ENCODE measurements at places on chromosomes 7 and 10. TPM values are rescaled to one million over a fixed set of nuclear protein-coding genes. Genes with fewer than 3 reads are reported as not detected.

The DGKB gene
- total RNA-seq: under 0.01 TPM

The TDRD1 gene
- total RNA-seq: 0.16 TPM

The GRID2IP gene
- not detected for total RNA-seq

The OTUD1 gene
- total RNA-seq: 3.4 TPM

The PIK3CG gene
- under 0.01 TPM for total RNA-seq

The TUBB8 gene
- not detected for total RNA-seq

The CALCR gene
- total RNA-seq: not detected

The DLX5 gene
- total RNA-seq: not detected

The PRLHR gene
- not detected for total RNA-seq

The ENTPD7 gene
- 19.0 TPM for total RNA-seq

The ZC3HAV1 gene
- 28.0 TPM for total RNA-seq

The LIPM gene
- total RNA-seq: not detected

The CUZD1 gene
- 0.18 TPM for total RNA-seq

The TRIM73 gene
- 0.36 TPM for total RNA-seq

The SRRM3 gene
- total RNA-seq: 4.7 TPM

The NUTM2A gene
- not detected for total RNA-seq

The KCNMA1 gene
- 2.7 TPM for total RNA-seq

The EN2 gene
- total RNA-seq: not detected

The ATRNL1 gene
- total RNA-seq: under 0.01 TPM

The ZNF138 gene
- total RNA-seq: 3.9 TPM

The EGR2 gene
- 4.9 TPM for total RNA-seq

The NPTX2 gene
- 88.5 TPM for total RNA-seq

The RBM17 gene
- 19.9 TPM for total RNA-seq

The ACSM6 gene
- total RNA-seq: not detected

The UPK3BL2 gene
- 0.65 TPM for total RNA-seq

The CLDN4 gene
- under 0.01 TPM for total RNA-seq

The MEIG1 gene
- total RNA-seq: not detected

The KCP gene
- total RNA-seq: not detected

The CC2D2B gene
- total RNA-seq: not detected

The NRCAM gene
- 67.4 TPM for total RNA-seq

The TMEM196 gene
- total RNA-seq: not detected

The CARD11 gene
- 0.49 TPM for total RNA-seq

The STEAP1B gene
- 1.8 TPM for total RNA-seq

The ABCF2 gene
- 49.7 TPM for total RNA-seq

The GLUD1 gene
- total RNA-seq: 131 TPM

The GPR37 gene
- total RNA-seq: 0.36 TPM

The ASL gene
- 74.2 TPM for total RNA-seq

The OR2A12 gene
- not detected for total RNA-seq

The NPSR1 gene
- not detected for total RNA-seq

The FIS1 gene
- 222 TPM for total RNA-seq

The CTAGE4 gene
- total RNA-seq: under 0.01 TPM

The IDI2 gene
- not detected for total RNA-seq

The C10orf95 gene
- total RNA-seq: not detected

The MMP21 gene
- not detected for total RNA-seq

The PRKAR2B gene
- total RNA-seq: 0.54 TPM

The OR9A2 gene
- total RNA-seq: not detected

The CLEC5A gene
- total RNA-seq: not detected

The HACD1 gene
- 12.8 TPM for total RNA-seq

The ITGB1 gene
- total RNA-seq: 1,533 TPM

The GIMAP1 gene
- total RNA-seq: 0.81 TPM

The CRYGN gene
- total RNA-seq: not detected

The WNT8B gene
- total RNA-seq: not detected

The ARHGAP22 gene
- 7.6 TPM for total RNA-seq

The NRBF2 gene
- 36.0 TPM for total RNA-seq

The MYH16 gene
- not detected for total RNA-seq

The STMP1 gene
- total RNA-seq: 8.5 TPM

The PSMG3 gene
- total RNA-seq: 31.1 TPM

The KIFBP gene
- 36.6 TPM for total RNA-seq

The TMEM229A gene
- total RNA-seq: 2.1 TPM

Measured in cardiac atrium fibroblast (primary cell).